ENCODE measurements at places on chromosomes 12 and 14.

DNA sequence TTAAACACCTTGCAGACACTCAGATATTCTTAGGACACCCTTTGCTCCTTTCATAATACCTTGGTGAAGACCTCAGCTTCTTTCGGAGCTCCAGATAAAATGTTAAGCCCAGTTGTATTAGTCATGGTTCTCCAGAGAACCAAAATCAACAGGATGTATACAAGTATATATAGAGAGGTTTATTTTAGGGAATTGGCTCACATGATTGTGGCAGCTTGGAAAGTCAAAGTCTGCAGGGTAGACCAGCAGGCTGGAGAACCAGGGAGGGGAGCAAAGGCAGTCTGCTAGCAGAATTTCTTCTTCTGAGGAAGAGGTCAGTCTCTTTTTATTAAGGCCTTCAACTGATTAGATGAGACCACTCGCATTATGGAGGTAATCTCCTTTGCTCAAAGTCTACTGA, 6.9 kb upstream of the IGF1 start:
- DNase-seq = no peak

GRCh38 chr12:88035907-88036289, 6.7 kb upstream of the C12orf50 start:
- DNase-seq = no peak

DNA sequence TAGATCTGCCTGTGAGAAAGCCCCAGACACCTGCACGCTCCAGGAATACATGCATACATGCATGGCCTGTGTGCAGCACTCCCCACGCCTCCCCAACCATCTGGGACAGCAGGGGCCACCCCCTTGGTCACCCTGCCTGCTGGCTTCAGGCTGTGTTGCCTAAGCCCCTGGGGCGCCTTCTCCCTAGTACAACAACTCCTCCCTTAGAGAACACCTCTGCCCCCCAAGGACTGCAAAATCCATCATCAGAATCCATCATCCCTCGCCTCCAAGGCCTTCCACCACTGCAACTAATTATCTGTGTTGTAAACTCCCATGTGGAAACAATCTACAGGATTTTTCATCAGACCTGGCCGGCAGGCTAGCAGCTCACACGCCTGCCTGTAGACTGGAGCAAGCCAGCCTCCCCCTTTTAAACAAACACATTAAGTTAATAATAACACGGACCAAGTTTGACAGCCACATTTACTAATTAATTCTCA, 36.8 kb downstream of the ZFP36L1 start:
- no peak for DNase-seq

GRCh38 chr14:102360388-102360787, 2.3 kb downstream of the CINP start:
- DNase-seq = no peak

- no peak for DNase-seq
Measured at GRCh38 chr14:30993071-30993470, 32.4 kb upstream of the AP4S1 start.
